ENCODE measurements at places on chromosomes 5 and 9. TPM values are rescaled to one million over a fixed set of nuclear protein-coding genes. Genes with fewer than 3 reads are reported as not detected.

GRCh38 chr9:109912082-109912582 lies 132.1 kb downstream of the PALM2AKAP2 start:
- DNase-seq = no peak

DNA sequence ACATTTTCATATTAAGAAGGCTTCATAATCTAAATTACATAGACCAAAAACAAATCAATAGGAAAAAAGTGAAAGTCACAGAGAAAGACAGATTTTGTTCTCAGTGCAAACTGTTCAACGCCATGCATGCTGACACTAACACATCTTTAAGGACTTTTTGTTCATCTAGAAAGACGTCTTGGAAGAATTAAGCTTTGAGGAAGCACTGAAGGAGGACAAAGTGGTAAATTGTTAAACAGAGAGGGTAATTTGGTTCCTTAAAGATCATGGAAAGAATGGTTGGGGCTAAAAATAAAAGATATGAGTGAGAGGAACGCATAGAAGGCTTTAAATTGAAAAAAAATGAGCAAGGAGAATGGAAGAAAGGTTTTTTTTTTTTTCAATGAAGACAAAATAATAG lies 9.1 kb downstream of the MEGF9 start:
- no peak for DNase-seq

DNA sequence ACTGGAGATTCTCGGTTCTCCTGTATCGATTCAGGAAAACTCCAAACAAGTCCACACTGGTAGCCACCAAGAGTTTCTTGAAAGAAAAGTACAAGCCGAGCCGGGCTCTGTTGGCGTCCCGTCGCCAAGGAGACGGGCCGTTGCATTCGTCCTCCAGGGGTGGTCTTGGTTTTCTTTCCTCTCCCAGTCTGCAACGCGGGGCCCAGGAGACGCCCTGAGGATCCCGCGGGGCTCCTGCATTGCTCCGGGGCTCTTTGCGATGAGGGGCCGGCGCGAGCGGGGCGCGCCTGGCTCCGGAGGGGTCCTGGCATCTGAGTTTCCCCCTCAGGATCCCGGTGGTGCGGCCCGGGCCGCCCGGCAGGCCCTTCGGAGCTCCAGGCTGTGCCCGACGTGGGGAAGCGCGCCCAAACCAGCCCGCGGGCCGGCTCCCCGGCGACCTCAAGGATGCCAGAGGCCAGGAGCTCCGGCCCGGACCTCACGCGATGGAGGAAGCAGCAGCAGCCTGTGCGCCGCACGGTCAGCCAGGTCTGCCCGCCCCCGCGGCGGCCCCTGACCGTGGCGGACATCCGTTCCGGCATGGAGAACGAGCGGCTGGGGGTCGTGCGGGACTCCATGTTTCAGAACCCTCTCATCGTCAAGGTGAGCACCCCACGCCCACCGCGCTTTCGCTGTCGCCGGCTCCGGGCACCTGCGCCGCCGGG lies at the start of gene CFAP77:
Gene CFAP77, plus strand, starts transcription at position 384 of the 701 bp plus-strand sequence. Its CDS starts 61 bp downstream, at position 445.
- peak; percentile 36 for DNase-seq

GRCh38 chr5:32092938-32093812 lies 80.9 kb downstream of the GOLPH3 start:
- peak; percentile 48 for DNase-seq

- DNase-seq = peak; percentile 55
These were observed 26.0 kb downstream of the ARRDC3 start for GRCh38 chr5:91357012-91357634.

GRCh38 chr5:13027874-13028273 lies 916.6 kb downstream of the DNAH5 start:
- DNase-seq = no peak

- DNase-seq = no peak
These were observed 142.6 kb upstream of the LMX1B start for GRCh38 chr9:126471084-126471624.

- DNase-seq = no peak
These were observed 85.4 kb downstream of the KCNN2 start for GRCh38 chr5:114447084-114447773.

- no peak for DNase-seq
These were observed 45.0 kb downstream of the UBE2R2 start for GRCh38 chr9:33861917-33862453.

- DNase-seq = no peak
These were observed 54.0 kb downstream of the DOCK8 start for GRCh38 chr9:268616-269015.

DNA sequence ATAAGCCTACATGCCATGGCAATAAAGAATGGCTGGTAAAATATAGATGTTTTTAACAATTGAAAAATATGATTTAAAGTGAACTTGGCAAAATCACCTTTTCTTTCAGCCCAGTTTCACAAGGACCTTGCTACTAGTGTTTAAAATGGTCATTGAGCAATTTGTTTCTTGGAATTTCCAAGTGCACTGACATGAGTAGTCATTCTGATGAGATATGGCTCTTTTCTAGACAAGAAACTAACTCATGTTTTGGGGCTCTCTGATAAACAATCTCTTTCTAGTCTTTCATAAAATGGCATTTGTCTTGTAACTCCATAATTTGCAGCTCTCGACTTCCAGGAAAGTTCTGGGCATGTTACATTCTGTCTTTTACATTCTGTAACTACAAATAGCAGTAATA lies 176.8 kb downstream of the NR2F1-AS1 start:
- DNase-seq = no peak

DNA sequence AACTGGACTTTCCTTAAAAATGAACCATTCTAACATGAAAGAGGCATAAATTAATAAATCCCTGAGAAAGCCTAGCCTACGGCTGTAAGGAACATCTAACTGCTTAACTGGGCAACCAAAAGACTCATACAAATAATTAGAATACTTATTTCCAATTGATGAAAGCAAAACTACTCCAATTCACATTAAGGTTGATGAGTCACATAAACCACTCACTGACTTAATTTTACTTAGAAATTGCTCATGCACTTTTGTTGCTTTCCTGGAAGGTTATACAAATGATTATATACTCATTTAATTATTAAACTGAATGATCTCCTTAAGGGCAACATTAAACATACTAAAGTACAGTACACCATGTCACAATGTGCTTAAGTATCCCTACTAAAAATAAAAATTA lies 101.9 kb downstream of the NFIB start:
- DNase-seq = no peak

- no peak for DNase-seq
These were observed 15.2 kb upstream of the LHX3 start for GRCh38 chr9:136220017-136220729.

GRCh38 chr5:150315245-150315644 lies 12.5 kb upstream of the ARSI start:
- DNase-seq = no peak

DNA sequence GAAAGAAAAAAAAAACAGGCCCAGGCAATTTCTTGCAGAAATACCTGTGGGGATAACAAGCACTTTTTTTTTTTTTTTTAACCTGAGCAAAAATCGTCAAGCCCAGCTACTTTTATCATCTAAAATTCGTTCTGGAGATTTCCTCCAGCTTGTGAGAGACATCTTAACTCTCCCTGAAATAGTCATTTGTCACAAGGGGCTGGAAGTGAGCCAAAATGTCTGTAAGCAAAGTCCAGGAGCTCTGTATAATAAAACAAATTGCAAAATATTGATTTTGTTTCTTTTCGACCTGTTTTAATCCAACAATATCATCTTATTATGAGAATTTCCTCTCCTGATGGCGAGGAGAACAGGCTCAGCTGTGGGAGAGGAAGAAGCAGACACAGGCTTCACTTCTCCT lies 168.4 kb downstream of the TTLL11 start:
- DNase-seq = no peak

GRCh38 chr9:77464661-77465060 lies 183.5 kb downstream of the GNA14 start:
- no peak for DNase-seq

DNA sequence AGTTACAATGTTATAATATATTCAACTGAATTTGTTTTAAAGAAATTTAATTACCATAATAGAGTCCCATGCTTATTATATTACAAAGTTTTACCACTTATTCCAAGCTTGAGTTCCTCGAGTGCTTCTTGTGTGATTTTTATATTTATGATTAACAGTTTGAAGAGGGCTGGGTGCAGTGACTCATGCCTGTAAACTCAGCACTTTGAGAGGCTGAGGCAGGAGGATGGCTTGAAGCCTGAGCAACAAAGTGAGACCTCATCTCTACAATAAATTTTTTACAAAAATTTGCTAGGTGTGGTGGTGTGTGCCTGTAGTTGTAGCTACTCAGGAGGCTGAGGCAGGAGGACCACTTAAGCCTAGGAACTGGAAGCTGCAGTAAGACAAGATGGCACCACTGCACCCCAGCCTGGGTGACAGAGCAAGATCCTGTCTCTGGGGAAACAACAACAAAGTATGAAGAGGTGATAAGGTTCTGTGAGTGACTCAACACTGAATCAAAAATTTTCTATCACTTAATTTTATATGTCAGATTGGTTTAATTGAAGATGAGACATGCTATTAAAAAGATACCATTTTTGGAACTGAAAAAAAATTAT lies 9.2 kb downstream of the POC5 start:
- DNase-seq = no peak

GRCh38 chr9:78821126-78821822 lies 524.3 kb downstream of the PSAT1 start:
- peak; percentile 34 for DNase-seq

- DNase-seq = no peak
These were observed 25.1 kb downstream of the ENG start for GRCh38 chr9:127829205-127829906.

RBM18 gene
- 8.4 TPM for total RNA-seq

GABRB2 gene
- total RNA-seq = 0.18 TPM

OR4F3 gene
- not detected for total RNA-seq

TRPM3 gene
- total RNA-seq = 0.22 TPM

SHROOM1 gene
- 11.6 TPM for total RNA-seq

FOXI1 gene
- 0.24 TPM for total RNA-seq
